ENCODE measurements at places on chromosomes 1 and 21. TPM values are rescaled to one million over a fixed set of nuclear protein-coding genes. Genes with fewer than 3 reads are reported as not detected.

DNA sequence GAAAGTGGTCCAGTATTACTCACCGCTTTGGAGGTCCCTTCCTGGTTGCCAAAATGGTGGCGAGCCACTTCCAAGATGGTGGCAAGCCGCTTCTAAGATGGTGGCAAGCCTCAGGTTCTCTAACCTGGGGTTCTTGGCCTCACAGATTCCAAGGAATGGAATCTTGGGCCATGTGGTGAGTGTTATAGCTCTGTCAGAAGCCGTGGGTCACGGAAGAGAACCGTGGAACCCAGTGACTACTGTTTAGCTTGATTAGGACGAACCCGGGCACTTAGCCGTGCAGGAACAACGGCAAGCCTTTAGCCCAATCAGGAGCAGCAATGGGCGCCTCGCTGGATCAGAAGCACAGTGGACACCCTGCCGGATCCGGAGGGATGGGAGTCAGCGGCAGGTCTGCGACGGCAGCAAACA lies 356.2 kb upstream of the TMPRSS15 start:
- H3K36me3 ChIP-seq = no peaks in the 10 kb centered on the region
- no peak for DNase-seq
- no peaks in the 10 kb centered on the region for H3K27me3 ChIP-seq
- H3K27ac ChIP-seq = no peak overlapping the region
- no peak overlapping the region for H3K4me3 ChIP-seq

DNA sequence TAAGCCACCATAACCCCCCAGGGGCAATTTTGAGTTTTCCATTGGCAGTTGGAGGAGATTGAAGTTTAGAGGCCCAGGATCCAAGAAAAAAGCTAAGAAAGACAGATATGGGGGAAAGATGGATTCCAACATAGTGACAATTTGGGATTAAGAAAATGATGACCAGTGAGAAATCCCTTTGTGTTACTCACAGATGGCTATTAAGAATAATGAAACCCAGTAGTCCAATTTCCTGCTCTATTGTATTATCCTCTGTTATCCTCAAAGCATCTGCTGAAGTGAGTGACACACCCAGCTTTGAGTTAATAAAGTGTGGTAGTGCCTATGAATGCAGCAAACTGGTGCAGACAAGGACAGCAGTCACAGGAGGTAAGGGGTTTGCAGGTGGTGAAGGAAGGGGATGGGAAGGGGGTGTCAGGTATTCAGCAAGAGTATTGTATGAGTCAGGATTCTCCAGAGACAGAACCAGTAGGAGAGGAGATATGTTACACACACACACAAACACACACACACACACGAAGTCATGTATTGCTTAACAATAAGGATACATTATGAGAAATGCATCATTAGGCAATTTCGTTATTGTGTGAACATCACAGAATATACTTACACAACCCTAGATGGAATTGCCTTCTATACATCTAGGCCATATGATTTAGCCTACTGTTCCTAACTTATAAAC lies 112.4 kb upstream of the VANGL1 start:
- H3K27ac ChIP-seq = no peak overlapping the region
- H3K27me3 ChIP-seq = peaks cover 51% of the 10 kb centered on the region
- peaks cover 5% of the 10 kb centered on the region for H3K4me1 ChIP-seq
- DNase-seq = no peak

- no peak overlapping the region for H3K27ac ChIP-seq
- no peak overlapping the region for H3K4me3 ChIP-seq
- no peak for DNase-seq
- H3K27me3 ChIP-seq = peaks cover 70% of the 10 kb centered on the region
- peaks cover 4% of the 10 kb centered on the region for H3K36me3 ChIP-seq
Observed at GRCh38 chr1:37244815-37245214, 210.5 kb upstream of the GRIK3 start.

ASCL5 gene
- not detected for total RNA-seq

LRRC71 gene
- total RNA-seq = not detected

All from T-helper 17 cell (primary cell).